ENCODE measurements at places on chromosomes 6 and 20.

GRCh38 chr6:35056952-35057351, 84.2 kb downstream of the TCP11 start:
- no peak overlapping the region for H3K27ac ChIP-seq
- H3K27me3 ChIP-seq = no peaks in the 10 kb centered on the region
- H3K4me1 ChIP-seq = peaks cover 52% of the 10 kb centered on the region
- peaks cover 68% of the 10 kb centered on the region for H3K36me3 ChIP-seq

- H3K27me3 ChIP-seq = no peaks in the 10 kb centered on the region
- H3K36me3 ChIP-seq = no peaks in the 10 kb centered on the region
- H3K4me1 ChIP-seq = no peaks in the 10 kb centered on the region
- H3K4me3 ChIP-seq = no peak overlapping the region
- H3K27ac ChIP-seq = no peak overlapping the region
These were observed 663.5 kb downstream of the EPM2A start for GRCh38 chr6:145071836-145072235.

- H3K36me3 ChIP-seq = no peaks in the 10 kb centered on the region
- no peak for DNase-seq
- no peaks in the 10 kb centered on the region for H3K27me3 ChIP-seq
- H3K4me3 ChIP-seq = no peak overlapping the region
- no peaks in the 10 kb centered on the region for H3K4me1 ChIP-seq
- H3K27ac ChIP-seq = no peak overlapping the region
These were observed 27.5 kb downstream of the RSPH3 start for GRCh38 chr6:158972241-158973233.

GRCh38 chr6:40164345-40164755, 230.1 kb upstream of the MOCS1 start:
- H3K27me3 ChIP-seq = no peaks in the 10 kb centered on the region
- H3K36me3 ChIP-seq = no peaks in the 10 kb centered on the region
- peak; percentile 50 for DNase-seq
- peak overlapping the region; percentile 31 for H3K4me3 ChIP-seq

DNA sequence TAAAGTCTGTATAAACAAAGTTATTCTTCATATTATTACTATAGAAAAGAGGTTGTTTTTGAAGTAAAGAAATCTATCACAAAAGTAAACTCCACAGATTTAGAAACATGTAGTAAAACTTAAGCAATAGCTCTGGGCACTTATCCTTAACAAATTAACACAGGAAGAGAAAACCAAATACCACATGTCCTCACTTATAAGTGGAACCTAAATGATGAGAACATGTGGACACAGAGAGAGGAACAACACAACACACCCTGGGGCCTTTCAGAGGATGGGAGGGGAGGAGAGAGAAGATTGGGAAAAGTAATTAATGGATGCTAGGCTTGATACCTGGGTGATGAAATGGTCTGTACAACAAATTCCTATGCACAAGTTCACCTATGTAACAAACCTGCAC, 57.2 kb downstream of the C6orf58 start:
- no peaks in the 10 kb centered on the region for H3K36me3 ChIP-seq
- H3K4me3 ChIP-seq = no peak overlapping the region
- no peaks in the 10 kb centered on the region for H3K4me1 ChIP-seq
- H3K27ac ChIP-seq = no peak overlapping the region
- DNase-seq = no peak

GRCh38 chr6:41763470-41763869, 16.2 kb downstream of the FRS3 start:
- H3K4me1 ChIP-seq = no peaks in the 10 kb centered on the region
- H3K27me3 ChIP-seq = no peaks in the 10 kb centered on the region
- DNase-seq = no peak
- no peaks in the 10 kb centered on the region for H3K36me3 ChIP-seq
- H3K27ac ChIP-seq = no peak overlapping the region

DNA sequence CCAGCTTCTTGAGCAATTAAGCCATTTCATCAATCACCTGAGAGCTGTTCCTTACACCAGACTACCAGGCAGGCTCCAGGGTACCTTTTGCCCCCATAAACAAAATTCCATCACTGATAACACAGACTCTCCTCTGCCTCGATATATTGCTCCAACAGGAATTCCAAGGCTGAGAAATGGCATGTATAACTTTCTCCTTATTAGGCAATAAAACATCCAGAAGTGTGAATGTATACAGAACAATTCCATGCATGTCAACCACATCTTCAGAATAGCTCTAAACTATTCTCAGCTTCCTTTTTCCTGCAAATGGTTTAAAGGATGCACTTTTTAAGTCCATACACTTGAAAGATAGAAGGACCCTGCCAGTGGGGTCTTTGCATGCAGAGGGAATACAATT, 73.8 kb downstream of the EDN3 start:
- no peak overlapping the region for H3K27ac ChIP-seq
- H3K4me3 ChIP-seq = no peak overlapping the region
- DNase-seq = no peak
- H3K4me1 ChIP-seq = no peaks in the 10 kb centered on the region
- H3K36me3 ChIP-seq = no peaks in the 10 kb centered on the region

- no peak overlapping the region for H3K4me3 ChIP-seq
- no peak for DNase-seq
- no peak overlapping the region for H3K27ac ChIP-seq
- H3K36me3 ChIP-seq = no peaks in the 10 kb centered on the region
- no peaks in the 10 kb centered on the region for H3K4me1 ChIP-seq
These were observed 50.6 kb upstream of the EXOC2 start for GRCh38 chr6:743320-744096.

GRCh38 chr20:36744243-36744642, 1.6 kb downstream of the NDRG3 start:
- H3K27me3 ChIP-seq = no peaks in the 10 kb centered on the region
- no peak for DNase-seq
- H3K36me3 ChIP-seq = no peaks in the 10 kb centered on the region

DNA sequence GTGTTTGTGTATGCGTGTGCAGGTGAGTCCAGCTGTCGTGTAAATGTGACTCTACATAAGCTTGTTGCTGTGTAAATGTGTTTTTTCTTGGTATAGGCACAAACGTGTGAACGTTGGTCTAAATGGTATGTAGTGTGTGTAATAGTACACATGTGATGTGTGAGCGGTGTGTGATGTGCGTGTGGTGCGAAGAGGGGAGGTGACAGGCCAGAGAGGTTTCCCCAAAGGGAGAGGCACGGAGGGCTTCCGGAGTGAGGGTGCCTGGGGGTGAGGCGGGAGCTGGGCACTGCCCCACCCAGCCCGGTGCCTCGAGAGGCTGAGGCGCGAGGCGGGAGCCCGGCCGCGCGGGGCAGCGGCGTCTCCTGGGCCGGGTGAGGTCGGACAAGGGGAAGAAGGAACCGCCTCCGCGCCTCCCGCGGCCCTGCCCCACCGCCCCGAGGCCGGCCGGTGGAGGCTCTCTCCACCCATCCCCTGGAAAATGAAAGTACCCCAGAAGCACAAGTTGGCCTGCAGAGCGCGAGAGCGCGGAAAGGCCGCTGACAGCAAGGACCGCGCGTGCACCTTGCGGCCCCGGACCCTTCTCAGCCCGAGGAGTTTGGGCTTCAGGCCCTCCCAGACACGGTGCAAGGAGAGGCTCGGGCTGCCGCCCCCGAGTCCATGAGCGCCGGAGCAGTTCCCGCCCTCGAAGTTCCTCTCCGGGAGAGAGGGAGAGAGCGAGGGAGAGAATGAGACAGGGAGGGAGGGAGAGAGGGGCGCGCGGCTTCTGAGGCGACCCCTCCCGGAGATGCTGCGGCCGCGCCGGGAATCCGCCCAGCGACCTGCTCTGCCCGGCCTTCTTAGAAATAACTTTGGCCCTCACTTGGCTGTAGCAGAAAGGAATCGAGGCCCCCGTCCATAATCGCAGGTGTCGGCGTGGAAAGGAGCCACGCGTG, 43.2 kb upstream of the OSTM1 start:
- no peak for DNase-seq
- H3K27me3 ChIP-seq = peaks cover 89% of the 10 kb centered on the region
- peak overlapping the region; percentile 64 for H3K4me3 ChIP-seq
- H3K4me1 ChIP-seq = peaks cover 44% of the 10 kb centered on the region
- no peaks in the 10 kb centered on the region for H3K36me3 ChIP-seq
- no peak overlapping the region for H3K27ac ChIP-seq

GRCh38 chr6:15044146-15044882, 201.6 kb upstream of the JARID2 start:
- H3K4me3 ChIP-seq = no peak overlapping the region
- no peak overlapping the region for H3K27ac ChIP-seq
- no peaks in the 10 kb centered on the region for H3K27me3 ChIP-seq
- no peak for DNase-seq
- H3K36me3 ChIP-seq = no peaks in the 10 kb centered on the region

DNA sequence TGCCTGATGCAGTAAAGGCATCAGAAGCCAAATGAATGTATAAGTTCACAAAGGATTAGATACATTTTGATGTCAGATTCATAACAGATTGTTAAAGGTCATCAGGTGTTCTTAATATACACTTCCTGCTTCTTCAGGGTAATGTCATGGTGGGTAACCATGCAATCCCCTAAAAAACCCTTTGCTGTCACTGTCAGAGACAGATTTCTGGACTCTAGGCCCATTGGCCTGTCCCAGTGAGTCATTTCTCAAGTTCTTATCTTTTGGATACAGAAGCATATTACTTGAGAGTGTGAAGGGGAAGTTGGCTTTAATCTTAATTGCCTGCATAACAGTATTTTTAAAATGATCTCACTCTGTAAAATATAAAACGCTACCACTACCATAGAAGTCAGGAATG, 895.6 kb upstream of the MAP3K7 start:
- no peaks in the 10 kb centered on the region for H3K36me3 ChIP-seq
- no peak overlapping the region for H3K4me3 ChIP-seq
- H3K4me1 ChIP-seq = no peaks in the 10 kb centered on the region
- H3K27me3 ChIP-seq = no peaks in the 10 kb centered on the region
- DNase-seq = no peak

GRCh38 chr20:35290186-35290886, 1.9 kb downstream of the FAM83C start:
- no peaks in the 10 kb centered on the region for H3K4me1 ChIP-seq
- no peak overlapping the region for H3K27ac ChIP-seq
- H3K36me3 ChIP-seq = no peaks in the 10 kb centered on the region
- H3K4me3 ChIP-seq = no peak overlapping the region

DNA sequence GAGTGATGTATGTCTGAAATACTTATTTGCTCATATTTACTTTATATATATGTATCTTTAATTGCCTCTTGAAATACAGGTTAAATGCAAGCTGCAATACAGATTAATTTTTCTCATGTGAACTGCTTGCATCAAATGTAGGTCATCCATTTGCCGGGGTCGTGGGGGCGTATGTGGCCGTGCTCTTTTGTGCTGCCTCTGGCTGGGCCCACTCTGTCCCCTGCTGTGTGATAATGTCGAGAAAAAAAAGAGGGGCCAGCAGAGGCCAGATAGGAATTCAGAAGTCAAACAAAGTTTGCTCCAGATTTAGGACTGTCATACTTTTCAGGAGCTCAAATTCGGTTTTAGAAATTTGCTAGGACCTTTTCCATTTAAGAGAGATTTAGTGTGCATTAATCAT, 459.6 kb upstream of the SOX4 start:
- DNase-seq = no peak
- H3K27me3 ChIP-seq = no peaks in the 10 kb centered on the region
- H3K4me3 ChIP-seq = no peak overlapping the region

- H3K4me1 ChIP-seq = peaks cover 11% of the 10 kb centered on the region
- H3K27me3 ChIP-seq = no peaks in the 10 kb centered on the region
- no peak overlapping the region for H3K27ac ChIP-seq
- no peak overlapping the region for H3K4me3 ChIP-seq
- DNase-seq = no peak
These were observed 4.5 kb downstream of the BPI start for GRCh38 chr20:38308447-38308846.

- H3K4me1 ChIP-seq = peaks cover 79% of the 10 kb centered on the region
- no peaks in the 10 kb centered on the region for H3K36me3 ChIP-seq
- no peak overlapping the region for H3K4me3 ChIP-seq
- H3K27ac ChIP-seq = peak overlapping the region; percentile 44
- DNase-seq = no peak
- H3K27me3 ChIP-seq = no peaks in the 10 kb centered on the region
These were observed 37.7 kb downstream of the PMEPA1 start for GRCh38 chr20:57672164-57672563.

DNA sequence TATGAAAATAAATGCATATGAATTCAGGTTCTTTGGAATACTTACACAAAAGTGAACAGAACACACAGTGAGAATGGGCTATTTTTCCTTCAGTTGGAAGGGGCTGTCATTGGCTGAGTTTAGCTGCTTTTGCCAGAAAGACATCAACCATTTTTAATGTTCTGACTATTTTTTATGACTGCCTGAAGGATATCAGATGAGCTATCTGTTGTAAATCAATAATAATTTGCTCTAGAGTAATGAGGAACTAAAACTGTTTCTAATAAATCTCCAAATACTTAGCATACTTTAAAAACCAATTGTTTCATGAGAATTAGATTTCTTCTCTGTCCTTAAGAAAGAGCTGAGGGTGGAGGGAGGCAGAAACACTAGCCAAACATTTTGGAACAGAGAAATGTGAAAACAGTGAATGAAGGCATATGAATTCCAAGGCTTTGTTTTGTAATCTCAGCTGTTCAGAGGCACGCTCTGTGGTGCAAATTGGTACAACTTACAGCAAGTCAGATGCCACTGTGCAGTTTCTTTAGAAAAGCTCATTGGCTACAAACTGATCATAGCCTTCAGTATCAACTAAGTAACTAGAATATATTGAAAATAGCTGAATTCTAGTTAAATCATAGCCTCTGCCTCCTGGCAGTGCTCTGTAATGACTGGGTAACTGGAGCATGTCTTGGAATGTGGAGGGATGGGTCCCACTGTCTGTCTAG, 228.9 kb upstream of the JAG1 start:
- H3K27me3 ChIP-seq = no peaks in the 10 kb centered on the region

GRCh38 chr6:54248994-54249393, 59.2 kb upstream of the TINAG start:
- H3K4me3 ChIP-seq = no peak overlapping the region
- H3K4me1 ChIP-seq = no peaks in the 10 kb centered on the region
- no peaks in the 10 kb centered on the region for H3K36me3 ChIP-seq
- H3K27ac ChIP-seq = no peak overlapping the region

- H3K27ac ChIP-seq = no peak overlapping the region
- no peak for DNase-seq
- H3K27me3 ChIP-seq = no peaks in the 10 kb centered on the region
- H3K36me3 ChIP-seq = no peaks in the 10 kb centered on the region
- H3K4me3 ChIP-seq = no peak overlapping the region
These were observed 142.1 kb upstream of the RSPO3 start for GRCh38 chr6:126976253-126976797.

DNA sequence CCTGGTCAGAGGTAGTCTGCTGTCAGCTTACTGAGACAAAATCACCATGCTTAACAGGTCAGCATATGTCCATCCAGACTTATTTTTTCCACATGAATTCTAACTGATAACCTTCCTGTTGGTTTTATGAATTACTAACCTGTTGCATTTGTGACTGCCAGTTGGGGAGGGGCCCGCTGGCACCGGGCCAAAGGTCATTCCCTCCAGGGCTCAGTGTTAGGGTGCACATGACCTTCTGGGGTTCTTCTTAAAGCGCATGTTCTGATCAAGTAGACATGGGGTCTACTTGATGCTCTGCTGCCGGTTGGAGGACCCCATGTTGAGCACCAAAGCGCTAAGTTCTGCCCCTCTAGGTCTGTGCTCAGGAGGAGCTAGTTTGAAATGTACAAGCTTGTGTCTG, 15.6 kb downstream of the DUSP22 start:
- no peaks in the 10 kb centered on the region for H3K27me3 ChIP-seq
- H3K36me3 ChIP-seq = no peaks in the 10 kb centered on the region
- H3K4me3 ChIP-seq = no peak overlapping the region
- no peak for DNase-seq
- no peak overlapping the region for H3K27ac ChIP-seq

Data from tibial nerve (tissue), 4 donors.